EH (cell line): ENCODE measurements at places on chromosomes 1 and 21.

- peak; percentile 67 for DNase-seq
Observed at GRCh38 chr1:157505481-157506272, 46.6 kb downstream of the FCRL5 start.

GRCh38 chr1:162172311-162173102, 103.0 kb downstream of the NOS1AP start:
- no peak for DNase-seq

DNA sequence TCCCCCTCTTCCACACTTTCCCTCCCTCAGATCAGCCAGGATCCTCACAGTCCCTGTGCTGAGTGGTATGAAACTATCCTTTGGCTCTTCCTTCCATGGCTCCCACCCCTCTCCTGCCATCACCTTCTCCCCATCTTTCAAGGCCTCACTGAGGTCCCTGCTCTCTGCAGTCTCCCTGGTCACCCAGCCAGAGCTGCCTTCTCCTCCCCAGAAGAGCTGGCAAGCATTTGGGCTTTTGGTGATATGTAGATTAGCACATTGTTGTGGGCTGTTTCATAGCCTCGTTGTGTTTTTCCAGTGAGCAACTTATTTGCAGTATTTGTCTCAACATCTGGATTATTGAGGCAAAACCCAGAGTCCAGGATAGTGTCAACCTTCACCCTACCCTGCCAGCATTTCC, 2.2 kb downstream of the CSF1 start:
- DNase-seq = peak; percentile 67

DNA sequence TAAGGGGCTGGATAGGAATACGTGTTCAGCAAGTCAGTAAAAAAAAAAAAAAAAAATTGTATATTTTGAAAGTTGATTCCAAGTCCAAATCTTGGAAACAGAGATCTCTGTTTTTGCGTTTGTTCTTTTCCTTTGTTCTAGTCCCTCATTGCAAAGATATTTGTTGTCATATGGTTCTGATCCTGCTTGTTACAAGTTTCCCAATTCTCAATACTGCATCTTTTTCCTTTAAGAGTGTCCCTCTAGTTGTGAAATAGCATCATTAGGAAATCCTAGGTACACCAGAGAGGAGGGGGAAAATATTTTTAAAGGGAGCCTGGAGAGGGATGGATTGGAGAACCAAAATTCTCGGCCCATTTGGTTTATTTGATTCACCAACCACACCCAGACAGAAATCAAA, 152.2 kb upstream of the C1orf105 start:
- no peak for DNase-seq

DNA sequence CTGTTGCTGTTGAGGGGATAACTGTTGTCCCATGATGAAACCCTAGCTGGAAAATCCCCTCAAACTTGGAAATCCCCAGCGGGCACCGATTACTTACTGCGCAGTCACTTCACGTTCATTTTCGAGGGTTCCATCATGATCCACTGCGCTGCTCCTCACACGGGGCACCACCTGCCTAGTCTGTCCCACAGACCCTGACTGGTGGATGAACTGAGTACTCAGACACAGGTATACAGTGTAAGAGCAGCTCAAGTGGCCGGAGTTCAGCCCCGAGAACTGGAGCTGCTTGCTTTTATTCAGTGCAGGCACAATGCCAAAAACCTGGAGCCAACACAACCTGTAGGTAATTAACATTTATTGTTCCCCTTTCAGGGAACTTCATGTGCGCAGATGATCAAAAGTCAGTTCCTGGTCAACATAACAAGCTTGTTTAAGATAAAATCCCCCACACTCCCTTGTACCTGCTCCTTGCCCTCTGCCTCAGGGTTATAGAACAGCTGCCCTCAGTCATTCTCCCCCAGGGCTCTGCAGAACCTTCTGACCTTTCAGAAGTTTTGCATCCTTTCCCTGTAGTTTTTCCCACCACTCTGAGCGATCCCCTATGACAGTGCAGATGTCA, 46.5 kb upstream of the PRELP start:
- no peak for DNase-seq

DNA sequence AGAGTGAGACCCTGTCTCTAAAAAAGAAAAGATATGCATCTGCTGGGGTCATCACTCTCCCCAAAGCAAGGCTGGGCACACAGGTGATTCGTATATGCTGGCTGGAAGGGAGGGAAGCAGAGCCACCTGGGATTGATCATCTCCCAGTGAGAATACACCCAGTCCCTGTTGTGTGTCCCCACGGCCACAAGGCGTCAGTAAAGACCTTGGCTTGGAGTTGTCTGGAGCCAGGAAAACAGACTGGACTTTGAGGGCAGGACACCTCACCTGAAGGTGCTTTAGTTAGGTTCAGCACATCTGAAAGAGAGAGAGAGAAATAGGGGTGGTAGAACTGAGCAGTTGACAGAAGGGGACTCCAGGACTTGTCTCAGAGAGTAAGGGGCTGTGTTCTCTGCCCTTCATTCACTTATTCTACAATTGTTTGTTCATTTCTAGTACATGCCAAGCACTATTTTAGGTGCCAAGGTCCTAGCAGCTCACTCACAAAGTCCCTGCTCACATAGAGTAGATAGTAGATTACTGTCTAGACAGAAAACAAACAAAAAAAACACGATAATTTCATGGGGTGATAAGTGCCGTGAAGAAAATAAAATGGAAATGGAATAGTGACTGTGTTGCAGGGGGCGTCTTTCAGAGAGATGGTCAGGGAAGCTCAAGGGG, 13.5 kb downstream of the CITED4 start:
- peak; percentile 76 for DNase-seq

DNA sequence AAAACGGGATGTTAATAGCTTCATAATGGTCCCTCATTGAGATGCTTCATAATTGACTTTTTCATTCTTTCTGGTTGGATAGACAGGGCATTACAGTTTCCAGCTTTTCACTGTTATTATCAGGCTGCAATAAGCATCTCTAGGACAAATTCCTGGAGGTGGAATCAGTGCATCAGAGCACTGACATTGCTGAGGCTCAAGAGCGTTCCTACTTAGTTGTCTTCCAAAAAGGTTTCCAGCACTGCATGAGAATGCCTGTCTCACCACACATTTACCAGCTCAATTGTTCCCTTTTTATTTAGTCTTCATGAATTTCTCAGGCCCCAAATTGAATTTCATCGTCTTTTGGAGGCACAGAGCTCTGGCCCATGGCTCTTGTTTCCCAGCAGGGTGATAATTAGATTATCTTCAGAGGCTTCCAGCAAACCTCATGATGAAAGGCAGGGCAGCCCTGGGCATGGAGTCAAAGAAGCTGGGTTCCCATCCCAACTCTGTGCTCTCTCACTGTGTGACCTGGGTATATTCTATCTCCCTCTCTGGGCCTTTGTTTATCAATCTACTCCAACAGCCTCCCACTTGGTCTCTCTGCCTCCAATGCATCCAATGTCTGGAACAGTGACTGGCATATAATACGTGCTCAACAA, 451.4 kb downstream of the PTPRU start:
- DNase-seq = peak; percentile 67

DNA sequence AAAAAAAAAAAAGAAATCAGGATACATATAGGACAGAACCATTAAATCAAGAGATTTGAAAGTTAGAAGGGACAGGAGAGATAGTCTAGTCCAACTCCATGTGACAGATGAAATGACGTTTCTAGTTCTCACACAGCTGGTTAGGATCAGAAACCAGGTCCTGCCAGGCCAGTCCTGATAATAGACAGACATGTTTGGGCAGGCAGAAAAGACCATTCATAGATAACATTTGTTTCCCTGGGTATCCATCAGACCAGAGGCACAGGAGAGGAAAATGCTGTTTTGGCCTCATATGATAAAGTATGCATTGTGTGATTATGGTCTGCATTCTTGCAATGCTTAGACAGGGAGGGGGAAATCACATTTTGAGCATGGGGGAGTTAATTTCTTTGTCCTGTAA, 29.3 kb downstream of the ZBTB8B start:
- peak; percentile 10 for DNase-seq

- DNase-seq = no peak
Observed at GRCh38 chr1:66312271-66312990, 221.5 kb upstream of the SGIP1 start.

- no peak for DNase-seq
Observed at GRCh38 chr1:43919906-43920305, 13.7 kb upstream of the ARTN start.

DNA sequence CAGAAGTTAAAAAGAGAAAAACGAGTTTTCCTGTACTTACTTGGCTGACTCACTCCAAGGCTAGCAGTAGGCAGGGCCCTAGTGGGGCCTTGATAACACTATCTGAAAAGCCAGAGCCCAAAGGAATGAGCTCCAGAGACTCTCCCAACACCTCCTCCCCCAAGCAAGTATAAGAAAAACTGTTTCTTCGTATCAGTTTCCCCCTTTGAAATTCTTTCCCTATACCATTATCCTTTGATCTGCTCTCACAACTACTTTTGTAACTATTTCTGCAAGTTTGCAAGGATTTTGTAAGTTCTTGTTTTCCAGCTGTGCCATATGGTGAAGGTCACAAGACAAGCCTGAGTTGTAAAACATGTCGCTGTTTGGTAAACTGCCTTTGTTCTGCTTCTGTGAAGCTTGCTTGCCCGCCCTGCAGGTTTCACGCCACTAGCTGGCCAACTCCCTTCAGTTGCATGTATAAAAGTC, 36.5 kb upstream of the KCNJ15 start:
- no peak for DNase-seq

GRCh38 chr1:19356266-19356665, 44.1 kb downstream of the SLC66A1 start:
- no peak for DNase-seq

DNA sequence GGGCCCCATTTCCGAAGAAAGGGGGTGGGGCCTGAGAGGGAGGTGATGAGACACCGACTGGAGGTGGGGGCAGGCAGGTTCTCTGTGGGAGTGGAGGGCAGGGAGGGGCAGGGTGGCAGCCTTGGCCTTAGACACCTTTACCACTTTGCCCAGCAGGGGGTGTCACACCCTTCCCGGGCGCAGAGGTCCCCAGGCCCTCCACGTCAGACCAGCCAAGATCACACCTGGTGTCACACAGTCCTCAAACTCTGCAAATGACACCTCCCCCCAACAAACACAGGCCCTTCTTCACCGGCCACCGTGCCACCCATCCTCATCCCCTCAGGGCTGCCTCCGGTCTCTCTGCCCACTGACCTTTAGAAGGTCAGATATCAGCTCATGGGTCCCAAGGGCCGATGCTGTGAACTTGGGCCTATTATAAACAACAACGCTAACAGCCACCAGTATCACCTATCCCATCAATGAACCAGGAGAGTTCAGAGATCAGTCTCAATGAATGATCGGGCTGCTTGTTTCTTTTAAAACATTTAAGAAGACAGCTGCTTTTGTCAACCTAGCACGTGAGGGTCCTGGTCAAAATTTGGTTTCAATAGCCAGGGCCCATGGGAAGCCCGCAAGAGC, 103.9 kb downstream of the CASZ1 start:
- DNase-seq = peak; percentile 4

DNA sequence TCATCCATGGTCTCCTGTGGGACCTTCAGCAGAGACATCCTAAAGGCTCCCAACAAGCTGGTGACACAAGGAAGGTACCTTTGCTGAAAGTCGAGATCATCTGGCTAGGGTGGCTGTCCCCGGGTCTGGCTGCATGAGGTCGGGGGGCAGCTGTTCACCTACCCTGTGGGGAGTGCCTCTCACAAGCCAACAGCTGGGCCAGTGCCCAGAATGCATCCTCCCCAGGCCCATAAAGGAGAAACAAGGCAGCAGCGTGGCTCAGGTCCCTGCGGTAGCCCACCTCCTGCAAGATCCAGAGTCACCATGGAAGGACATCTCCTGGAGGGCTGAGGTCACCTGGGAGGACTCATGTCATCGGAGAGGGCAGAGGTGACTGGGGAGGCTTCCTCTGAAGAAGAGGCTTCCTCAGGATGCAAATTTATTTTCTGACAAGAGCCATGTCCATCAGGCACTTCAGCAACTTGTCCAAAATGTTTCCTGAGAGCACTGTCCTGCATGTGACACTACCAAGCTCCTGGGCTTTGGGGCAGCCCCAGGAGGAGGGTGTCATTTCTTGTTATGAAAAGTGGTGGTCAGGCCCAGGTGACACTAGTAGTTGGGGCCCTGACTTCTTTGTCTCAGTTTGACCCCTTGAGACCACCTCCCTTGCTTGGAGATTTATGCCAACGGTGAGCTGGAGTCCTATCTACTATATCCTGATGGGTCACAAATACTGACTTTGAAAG, 6.7 kb upstream of the SMYD3 start:
- no peak for DNase-seq

- DNase-seq = no peak
Observed at GRCh38 chr1:201344206-201345080, 33.0 kb downstream of the TNNT2 start.

DNA sequence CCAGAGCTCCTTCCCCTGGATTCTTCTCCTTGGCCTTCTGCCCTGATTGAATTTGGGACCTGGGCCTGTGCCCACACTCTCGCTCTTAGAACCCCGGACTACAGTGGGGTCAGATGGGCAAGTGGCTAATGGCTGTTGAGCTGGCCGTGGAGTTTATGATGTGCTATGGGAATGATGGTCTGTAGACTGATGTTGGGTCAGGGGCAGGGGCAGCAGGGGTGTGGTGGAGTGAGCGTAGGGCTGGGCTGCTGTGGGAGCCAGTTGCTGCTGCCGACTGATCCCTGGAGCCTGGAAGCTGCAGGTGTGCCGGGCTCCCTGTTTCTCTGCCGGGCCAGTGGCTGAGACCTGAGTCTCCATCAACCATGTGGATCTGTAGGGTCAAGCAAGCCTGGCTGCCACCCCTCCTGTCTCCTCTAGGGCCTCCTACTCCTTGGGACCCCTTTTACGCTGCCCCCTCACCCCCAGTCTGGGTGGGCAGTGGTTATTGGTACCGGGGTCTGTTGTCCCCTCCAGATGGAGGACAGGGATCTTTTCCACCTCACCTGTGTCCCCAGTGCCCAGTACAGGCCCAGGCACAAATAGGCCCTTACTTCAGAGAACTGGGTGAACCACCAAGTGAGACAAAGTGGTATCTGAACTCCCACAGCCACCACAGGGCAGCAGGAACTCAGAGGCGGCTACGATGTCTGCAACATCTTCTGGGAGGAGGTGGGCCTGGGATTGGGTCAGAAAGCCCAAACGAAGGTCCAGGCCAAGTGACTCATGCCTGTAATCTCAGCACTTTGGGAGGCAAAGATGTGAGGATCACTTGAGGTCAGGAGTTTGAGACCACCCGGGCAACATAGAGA, 5.1 kb downstream of the PODN start:
- no peak for DNase-seq

DNA sequence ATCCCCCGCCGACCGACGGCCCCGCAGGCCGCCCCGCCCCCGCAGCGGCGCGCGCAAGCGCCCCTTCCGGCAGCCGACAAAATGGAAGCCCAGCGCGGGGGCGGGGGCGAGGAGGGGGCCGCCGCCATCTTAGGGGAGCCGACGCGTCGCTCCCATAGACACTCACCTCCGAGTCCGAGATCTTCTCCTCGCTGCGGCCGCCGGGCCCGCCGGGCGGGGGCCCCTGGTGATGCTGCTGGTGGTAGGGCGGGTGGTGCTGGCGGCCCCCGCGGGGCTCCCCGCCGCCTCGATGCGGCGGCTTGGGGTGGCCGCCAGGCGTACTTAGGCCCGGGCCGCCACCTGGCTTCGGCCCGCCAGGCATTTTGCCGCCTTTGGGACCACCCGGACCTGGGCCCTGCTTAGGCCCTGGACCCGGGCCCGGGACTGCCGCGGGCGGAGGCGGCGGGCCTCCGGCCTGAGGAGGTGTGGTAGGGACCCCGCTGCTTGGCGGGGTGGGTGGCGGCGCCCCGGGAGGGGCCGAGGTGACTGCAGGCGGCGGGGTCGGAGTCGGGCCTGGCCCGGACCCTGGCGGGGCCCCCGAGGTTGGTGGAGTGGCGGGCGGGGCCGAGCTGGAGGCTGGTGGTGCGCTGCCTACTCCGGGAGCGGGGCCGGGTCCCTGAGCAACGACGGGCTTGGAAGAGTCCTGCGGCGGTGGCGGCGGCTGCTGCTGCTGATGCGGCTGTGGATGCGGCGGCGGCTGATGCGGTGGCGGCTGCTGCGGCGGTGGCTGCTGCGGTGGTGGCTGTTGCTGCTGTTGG, 691 bp downstream of the SFPQ start:
- DNase-seq = peak; percentile 82
